ENCODE measurements at places on chromosomes 1 and 21.

DNA sequence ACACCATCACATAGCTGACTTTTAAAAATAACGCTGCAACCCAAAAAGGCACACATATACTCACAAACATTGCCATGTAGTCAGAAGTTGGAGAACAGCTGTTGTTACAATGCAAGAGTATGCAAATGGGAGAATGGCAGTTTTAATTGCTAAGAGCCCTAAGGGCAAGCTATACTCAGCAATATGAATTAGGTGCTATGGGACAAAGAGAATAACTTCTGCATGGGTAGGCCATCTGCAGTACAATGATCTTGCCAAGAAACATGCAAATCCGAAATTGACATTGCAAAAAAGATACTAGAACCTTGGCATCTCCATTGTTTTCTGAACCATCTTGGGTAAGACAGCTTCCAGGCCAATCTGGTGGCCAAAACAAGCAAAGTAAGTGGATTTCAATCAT, 697.8 kb downstream of the LRRIQ3 start:
- DNase-seq: no peak

DNA sequence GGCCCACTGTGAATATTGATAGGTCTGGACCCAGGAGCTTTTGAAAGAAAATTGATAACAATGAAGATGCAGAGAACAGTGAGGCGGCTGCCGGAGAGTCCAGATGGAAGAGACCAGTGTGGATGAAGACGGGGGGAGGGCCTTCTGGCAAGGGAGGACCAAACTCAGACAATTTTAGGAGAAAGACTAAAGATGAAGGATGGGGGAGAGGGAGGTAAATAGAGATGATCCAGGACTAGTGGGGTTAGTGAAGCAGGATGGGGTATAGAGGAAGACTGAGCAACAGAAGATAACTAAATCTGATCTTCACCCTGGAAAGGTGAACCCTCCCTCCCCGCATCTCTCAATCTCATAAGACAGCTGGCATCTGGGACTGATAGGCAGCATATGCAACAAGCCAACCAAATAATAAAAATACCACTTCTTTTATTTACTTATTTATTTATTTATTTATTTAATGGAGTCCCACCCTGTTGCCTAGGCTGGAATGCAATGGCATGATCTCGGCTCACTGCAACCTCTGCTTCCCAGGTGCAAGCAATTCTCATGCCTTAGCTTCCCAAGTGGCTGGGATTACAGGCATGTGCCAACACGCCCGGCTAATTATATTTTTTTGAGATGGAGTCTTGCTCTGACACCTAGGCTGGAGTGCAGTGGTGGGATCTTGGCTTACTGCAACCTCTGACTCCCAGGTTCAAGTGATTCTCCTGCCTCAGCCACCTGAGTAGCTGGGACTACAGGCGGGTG, 10.5 kb downstream of the EIF3I start:
- DNase-seq: no peak

DNA sequence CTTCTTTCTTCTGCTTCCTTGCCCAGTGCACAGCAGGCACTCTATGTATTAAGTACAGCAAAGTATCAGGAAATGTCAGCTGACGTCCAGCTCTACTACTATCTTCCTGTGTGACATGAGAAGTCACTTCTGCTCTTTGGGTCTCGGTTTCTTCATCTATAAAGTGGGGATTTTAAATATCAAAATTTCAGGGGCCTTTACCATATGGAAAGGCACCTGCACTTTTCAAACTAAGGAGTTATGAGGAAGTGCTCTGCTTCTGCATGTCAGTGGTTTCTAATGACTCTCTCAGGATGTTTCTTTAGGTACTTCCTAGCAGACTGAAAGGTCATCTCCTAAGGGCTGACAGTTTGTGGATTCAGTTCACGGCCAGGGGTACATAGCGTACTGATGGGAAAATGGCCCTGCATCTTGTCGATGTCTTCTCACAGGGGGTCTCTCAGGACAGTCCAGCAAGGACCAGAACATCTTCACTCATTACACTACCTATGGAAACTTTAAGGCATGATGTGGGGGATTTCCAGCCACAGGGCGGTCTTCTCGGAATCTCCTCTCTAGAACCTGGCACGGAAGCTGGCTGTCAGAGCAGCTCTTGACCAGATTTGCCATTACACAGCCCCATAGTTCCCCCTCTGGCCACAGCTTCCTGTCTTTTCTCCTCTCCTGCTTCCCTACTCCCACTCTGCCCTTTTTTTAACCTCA, 42.0 kb upstream of the MTF1 start:
- DNase-seq: no peak

- DNase-seq: no peak
Measured at GRCh38 chr21:34528131-34528561, 16.1 kb upstream of the KCNE1 start.

GRCh38 chr1:59005491-59006288, 221.8 kb upstream of the JUN start:
- DNase-seq: no peak

GRCh38 chr1:93155335-93155734, 24.9 kb downstream of the TMED5 start:
- no peak for DNase-seq

DNA sequence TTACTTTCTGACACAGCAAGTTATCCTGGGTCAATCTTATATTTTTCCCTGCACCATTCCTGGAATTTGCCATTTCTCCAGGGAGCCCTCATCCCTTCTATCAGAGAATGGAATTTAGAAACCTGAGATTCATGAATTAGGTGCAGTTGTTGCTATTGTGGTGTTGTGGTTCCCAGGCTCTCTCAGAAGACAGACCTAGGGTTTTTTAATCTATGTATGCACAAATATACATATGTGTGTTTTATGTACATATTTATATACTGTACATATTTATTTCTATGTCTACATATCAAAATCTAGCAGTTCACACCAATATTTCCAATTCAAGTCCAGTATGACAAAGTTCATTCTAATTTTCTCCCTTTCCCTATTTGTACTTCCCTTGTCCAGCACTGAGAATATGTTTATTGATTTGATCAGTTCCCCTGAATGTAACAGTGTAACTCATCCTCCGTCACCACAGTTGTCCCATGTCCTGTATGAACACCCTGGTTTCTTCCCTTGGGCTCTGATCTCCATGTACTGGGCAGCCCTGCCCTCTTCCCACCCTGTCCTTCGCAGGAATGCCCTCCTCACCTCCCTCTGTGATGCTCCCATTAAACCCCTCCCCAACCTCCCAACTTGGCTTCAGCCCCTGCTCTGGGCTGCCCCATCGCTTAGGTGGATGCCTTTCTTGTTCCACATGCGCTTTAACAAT, 145.5 kb downstream of the VPS13D start:
- no peak for DNase-seq

GRCh38 chr21:23111070-23111600, 2112.9 kb downstream of the NCAM2 start:
- DNase-seq: no peak

DNA sequence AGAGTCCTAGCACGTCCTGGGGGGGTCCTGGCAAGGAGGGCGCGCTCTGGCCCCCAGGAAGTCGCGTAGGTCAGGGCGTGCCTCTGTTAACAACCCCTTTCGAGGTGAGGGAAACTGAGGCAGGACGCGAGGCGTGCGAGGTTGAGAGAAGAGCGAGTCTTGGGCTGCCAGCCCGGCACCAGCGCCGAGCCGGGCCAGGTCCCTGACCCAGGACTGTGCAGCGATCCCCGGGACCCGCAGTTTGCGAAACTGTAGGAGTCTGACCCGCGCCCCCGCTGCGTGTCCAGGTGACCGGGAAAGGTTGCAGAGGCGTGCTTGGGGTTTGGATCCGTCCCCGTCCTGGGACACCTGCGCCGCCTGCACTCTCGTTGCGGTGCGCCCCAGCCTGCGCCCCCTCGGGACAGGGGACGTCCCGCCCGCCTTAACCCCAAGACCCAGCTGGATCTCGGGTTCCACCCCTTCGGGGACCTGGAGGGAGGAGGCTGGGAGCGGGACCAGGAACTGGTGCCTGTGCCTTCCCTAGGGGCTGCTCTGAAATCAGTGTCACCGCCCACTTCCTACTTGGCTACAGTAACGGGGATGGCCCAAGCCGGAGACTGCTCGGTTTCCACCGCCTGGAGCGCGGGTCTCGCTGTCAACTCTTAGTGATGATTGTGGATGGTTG, 493 bp downstream of the DISC1 start:
- no peak for DNase-seq

GRCh38 chr1:15245593-15246360, 1.2 kb upstream of the FHAD1 start:
- no peak for DNase-seq

DNA sequence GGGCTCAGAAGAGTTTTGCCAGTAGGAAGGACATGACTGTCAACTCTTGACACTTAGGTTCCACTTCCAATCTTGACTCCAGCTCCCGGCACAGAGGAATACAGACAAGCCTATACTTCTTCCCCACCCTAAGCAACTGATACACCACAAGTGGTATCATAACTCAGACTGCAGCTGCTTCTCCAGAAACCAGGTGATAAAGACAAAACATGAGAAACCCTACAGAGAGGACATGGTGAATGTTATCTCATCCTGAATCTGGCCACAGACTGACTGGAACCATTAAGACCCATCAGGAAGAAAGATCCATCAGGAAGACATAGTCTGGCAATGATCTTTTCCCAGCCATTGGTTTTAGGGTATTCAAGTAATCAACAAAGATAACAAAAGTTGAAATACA, 13.8 kb downstream of the PAXBP1 start:
- DNase-seq: no peak

DNA sequence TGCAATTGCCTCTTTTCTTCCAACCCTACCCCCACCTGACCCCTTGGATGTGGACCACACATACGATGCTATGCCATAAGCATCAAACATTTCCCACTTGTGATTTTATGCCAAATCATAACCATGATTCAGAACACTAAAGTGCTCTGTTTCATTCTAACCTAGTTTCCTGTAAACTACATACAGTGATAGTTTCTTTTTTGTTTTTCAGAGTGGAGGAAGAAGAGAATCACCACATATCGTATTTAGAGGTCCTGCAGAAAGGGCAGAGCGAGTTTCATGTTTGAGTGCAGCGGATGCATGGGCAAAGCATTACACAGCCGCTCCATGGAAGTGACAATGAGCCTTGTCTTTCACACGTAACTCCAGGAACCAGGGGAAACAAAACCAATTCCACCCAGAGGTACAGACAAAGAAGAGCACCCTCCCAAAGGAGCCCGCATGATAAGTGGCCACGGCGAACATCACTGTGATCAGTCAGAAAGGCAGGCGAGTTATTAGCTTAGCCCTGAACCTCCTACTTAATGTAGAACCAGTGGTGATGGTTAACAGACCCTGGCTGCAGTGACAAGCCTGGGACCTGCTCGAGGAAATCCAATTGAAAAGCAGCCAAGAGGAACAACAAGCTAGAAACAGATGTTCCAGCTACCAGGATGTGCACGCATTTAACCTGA, 64.0 kb upstream of the ZNF281 start:
- no peak for DNase-seq

GRCh38 chr1:67209521-67209920, 43.3 kb downstream of the IL23R start:
- no peak for DNase-seq

- DNase-seq: no peak
Measured at GRCh38 chr1:211641942-211642341, 33.5 kb downstream of the NEK2 start.

DNA sequence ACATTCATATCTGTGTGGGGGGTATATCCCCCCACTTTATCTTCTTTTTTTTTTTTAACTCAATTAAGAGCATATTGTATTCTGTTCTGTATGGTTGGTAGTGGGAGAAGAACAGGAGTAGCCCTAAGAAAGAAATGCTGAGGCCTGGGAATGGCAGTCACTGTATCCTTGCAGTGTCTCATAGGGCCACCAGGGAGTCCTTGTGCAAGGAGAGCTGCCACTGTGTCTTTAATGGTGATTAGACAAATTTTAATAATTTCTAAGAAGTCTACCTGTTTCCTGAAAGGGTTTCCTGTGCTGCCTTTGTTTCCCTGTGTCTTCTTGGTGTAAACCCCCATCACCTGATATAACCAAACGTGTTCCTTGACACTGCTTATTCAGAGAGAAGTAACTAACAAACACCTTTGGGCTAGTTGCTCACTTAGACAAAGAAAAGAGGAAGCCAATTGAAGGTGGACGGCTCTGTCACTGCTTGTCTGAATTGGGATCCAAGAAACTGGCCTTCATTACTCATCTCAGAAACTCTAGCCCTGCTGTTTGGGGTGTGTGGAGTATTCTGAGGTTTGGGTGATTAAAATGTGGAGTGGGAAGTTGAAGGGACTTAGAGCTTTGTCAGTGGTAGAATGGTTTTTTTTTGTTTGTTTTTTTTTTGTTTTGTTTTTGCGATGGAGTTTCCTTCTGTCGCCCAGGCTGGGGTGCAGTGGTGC, 15.2 kb downstream of the GIPC2 start:
- DNase-seq: no peak

- DNase-seq: no peak
Measured at GRCh38 chr21:34630536-34631143, 15.7 kb upstream of the RCAN1 start.

GRCh38 chr1:200901796-200902444, 7.2 kb downstream of the INAVA start:
- no peak for DNase-seq

- no peak for DNase-seq
Measured at GRCh38 chr1:76147917-76148316, 73.4 kb downstream of the ST6GALNAC3 start.

DNA sequence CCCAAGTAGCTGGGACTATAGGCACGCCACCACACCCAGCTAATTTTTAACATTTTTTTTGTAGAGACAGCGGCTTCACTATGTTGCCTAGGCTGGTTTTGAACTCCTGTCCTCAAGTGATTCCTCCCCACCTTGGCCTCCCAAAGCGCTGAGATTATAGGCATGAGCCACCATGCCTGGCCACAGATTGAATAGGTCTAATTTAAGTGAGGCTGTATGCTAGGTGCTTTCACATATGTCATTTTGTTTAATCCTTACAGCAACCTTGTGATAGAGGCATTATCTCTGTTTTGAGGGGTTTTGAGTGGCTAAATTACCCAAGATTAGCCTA, 7.2 kb downstream of the INTS3 start:
- DNase-seq: no peak

GRCh38 chr1:39573097-39573465, 3.5 kb downstream of the PABPC4 start:
- no peak for DNase-seq

DNA sequence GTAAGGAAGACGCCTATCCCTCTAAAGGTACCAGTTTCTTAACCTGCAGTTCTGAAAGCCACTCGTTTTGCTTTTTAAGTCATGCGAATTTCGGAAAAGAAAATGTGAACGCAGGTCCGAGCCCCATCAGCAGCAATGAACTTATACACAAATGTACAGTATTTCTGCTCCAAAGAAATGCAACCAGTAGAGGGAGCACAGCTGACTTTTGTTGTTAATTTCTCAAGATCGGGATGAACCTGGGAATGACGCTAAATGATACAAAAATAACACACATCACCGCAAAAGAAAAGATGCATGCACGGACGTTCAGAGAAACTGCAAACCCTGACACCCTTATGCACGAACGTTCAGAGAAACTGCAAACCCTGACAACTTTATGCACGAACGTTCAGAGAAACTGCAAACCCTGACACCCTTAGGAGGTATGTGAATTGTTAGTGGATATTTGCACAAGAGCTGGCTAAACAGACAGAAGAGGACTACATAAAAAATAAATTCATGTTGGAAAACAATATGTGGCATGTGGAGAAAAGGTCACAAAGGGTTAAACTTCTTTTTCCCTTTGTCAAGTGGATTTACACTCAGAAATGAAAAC, 3.5 kb upstream of the TIAM1 start:
- no peak for DNase-seq
